NAMALWA (cell line): ENCODE measurements at places on chromosomes 13 and 19.

- no peak for DNase-seq
These were observed 1.9 kb upstream of the NKPD1 start for GRCh38 chr19:45162608-45163143.

GRCh38 chr13:31674051-31674450, 65.3 kb upstream of the RXFP2 start:
- no peak for DNase-seq

GRCh38 chr19:38049105-38049649, 142.2 kb downstream of the SIPA1L3 start:
- peak; percentile 81 for DNase-seq

DNA sequence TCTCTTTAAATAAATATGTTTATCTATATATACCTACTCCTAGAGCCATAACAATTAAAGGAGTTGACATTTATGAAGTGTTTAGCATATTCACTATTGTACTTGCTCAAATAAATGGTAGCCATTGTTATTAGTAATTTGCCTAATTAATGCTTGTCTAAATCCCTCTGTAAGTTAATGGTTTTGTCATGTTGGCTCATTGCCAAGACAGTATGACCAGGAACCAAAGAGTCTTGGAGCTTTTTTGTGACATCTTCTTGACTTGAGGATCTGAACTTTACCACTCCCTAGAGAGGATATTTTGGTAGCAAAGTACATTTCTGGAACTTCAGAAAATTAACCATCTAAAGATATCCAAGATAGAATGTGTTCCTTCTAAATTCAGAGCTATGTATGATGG, 15.5 kb downstream of the FRY start:
- peak; percentile 37 for DNase-seq

DNA sequence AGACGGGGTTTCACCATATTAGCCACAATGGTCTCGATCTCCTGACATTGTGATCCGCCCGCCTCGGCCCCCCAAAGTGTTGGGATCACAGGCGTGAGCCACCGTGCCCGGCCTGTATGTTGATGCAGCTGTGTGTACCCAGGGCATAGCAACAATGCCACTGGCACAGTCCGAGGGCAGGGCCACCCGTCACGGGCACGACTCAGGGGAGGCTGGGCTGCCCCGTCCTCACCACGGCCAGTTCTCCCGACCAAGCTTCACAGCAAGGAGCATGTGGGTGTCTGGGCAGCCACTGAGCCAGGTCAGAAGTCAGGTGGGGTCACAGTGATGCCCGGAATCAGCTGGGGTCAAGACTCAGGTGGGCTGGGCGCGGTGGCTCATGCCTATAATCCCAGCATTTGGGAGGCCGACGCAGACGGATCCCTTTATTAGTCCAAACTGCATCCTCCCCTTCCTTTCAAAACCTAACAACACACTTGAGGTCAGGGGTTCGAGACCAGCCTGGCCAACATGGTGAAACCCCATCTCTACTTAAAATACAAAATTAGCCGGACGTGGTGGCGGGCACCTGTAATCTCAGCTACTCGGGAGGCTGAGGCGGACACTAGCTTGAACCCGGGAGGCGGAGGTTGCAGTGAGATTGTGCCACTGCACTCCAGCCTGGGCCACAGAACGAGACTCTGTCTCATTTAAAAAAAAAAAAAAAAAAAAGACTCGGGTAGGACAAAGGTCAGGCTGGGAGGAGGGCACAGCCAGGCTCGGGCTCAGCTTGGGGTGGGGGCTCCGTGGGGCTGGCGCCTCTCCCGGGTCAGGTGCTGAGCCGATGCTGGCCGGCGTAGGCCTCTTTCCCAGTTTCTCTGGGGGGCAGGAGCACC, 1.2 kb upstream of the CDC34 start:
- no peak for DNase-seq

DNA sequence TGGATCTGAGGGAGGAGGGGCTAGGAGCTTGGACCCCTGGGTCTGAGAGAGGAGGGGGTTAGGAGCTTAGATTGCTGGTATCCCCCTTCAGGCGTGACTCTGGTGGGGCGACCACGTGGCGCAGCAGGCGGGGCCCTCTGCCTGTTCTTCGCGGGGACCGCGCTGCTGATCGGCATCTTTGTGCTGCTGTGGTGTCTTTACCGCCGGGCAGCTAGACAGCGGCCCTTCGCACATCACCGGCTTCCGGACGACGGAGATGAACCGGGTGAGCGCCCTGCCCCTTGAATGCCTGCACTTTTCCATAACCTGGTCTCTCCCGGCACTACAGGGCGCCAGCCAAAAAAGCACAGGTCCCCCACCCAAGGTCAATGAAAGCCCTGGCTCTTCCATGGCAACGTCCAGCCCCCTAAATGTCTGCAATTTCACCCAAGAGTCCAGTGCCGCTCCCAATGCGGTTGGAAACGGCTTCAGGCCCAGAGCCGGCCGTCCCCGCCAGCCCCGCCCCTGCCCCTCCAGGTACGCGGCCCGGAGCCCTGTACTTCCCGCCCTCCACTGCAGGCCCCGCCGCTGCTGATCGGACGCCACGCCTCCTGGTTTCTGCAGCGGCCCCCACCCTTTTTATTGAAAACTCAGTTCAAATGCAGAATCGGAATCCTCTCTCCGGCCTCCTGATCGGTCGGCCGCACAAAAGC, 2.8 kb downstream of the GFY start:
- DNase-seq = no peak

GRCh38 chr19:1624458-1624857, 19.2 kb upstream of the UQCR11 start:
- DNase-seq = peak; percentile 52

- no peak for DNase-seq
These were observed 107.8 kb downstream of the FOXO1 start for GRCh38 chr13:40558656-40559055.

DNA sequence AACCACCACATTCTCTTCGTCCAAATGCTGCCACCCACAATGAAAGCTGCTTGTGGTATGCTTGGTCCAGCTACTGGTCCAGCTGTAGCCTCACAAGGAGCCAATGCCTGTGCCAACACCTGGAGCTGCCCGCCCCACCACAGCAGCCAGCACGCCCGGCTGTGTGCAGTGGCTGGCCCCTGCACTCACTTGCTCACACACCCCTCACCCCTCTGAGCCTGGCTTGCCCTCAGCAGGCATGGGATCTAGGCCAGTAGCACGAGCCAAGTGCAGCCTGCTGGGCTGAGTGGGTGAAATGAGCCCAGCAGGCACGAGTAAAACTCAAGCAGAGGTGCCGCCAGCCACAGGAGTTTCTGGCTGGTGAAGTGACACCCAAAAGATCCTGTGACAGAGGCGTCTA, 2096.4 kb upstream of the PCDH20 start:
- no peak for DNase-seq

DNA sequence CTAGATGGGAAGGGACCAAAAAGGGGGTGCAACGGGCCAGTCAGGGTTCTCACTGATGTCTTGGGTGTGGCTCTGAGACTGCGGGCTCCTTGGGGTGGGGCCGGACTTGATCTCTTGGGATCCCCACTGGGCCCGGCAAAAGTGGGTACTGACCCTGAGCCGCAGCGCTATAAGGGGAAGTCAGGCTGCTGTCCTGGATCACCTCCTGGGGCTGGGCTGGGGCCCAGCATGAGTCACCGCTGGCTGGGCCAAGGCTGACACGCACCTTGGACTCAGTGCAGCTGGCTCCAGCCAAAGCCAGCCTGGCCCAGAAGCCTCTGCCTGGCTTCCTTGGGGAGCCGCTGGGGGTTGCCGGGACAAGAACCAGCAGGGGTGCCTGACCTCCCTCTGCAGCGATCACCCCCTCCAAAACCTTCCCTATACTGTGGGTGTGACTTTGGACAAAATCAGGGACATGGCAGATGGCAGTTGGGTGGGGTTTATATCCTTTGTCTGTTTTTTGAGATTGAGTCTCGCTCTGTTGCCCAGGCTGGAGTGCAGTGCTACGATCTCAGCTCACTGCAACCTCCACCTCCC, 617 bp upstream of the IQCN start:
- DNase-seq = peak; percentile 58

- DNase-seq = peak; percentile 85
These were observed 33.7 kb upstream of the ZNF724 start for GRCh38 chr19:23283925-23284324.

- DNase-seq = no peak
These were observed 1.9 kb downstream of the CEACAM4 start for GRCh38 chr19:41624937-41625336.

DNA sequence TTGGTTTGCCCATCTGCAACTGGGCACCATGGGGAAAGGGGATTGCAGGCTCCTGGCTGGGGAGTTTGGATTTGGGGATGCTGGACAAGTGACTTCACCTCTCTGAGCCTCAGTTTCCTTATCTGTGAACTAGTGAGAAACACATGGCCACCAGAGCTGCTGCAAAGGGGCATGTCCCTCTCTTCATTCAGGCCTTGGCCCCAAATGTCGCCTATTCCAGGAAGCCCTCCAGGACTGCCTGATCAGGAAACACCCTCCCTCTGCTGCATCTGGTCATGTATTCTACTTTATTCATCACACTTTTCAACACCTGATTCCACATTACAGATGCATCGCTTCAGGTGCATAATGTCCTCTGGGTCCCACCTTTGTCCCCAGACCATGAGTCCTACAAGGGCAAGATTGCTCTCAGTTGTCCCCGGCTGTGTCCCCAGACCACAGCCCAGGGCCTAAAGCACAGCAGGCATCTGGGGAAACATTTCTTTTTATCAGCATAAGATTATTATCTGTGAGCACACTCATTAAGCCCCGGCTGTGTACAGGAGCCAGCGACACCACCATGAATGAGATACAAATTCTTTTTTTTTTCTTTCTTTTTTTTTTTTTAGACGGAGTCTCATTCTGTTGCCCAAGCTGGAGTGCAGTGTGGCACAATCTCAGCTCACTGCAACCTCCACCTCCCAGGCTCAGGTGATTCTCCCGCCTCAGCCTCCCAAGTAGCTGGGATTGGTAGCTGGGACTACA, 37.5 kb downstream of the ARRDC2 start:
- peak; percentile 26 for DNase-seq

- no peak for DNase-seq
These were observed 4.4 kb downstream of the SPC24 start for GRCh38 chr19:11151181-11151580.

DNA sequence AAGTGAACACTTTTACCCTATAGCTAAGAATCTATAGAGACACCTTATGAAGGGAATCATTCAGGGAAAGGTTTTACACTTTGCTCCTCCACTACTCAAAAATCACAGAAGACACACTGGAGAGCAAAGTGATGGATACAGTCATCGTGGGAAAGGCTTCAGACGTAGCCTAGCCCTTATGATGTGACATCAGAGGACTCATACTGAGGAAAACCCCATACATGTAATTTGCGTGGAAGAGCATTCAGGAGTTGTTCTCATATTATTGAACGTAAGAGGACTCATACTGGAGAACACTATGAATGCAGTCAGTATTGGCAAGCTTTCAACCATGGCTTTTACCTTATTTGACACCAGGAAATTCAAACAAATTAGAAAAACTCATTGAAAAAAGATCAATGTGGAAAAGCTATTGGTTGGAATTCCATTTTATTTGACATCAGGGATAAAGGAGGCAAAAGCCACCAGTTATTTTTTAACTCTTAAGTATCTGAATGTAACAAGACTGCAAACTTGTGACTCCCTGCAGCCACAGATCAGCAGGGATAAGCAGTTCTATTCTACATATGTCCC, 16.1 kb upstream of the ZNF274 start:
- DNase-seq = no peak

DNA sequence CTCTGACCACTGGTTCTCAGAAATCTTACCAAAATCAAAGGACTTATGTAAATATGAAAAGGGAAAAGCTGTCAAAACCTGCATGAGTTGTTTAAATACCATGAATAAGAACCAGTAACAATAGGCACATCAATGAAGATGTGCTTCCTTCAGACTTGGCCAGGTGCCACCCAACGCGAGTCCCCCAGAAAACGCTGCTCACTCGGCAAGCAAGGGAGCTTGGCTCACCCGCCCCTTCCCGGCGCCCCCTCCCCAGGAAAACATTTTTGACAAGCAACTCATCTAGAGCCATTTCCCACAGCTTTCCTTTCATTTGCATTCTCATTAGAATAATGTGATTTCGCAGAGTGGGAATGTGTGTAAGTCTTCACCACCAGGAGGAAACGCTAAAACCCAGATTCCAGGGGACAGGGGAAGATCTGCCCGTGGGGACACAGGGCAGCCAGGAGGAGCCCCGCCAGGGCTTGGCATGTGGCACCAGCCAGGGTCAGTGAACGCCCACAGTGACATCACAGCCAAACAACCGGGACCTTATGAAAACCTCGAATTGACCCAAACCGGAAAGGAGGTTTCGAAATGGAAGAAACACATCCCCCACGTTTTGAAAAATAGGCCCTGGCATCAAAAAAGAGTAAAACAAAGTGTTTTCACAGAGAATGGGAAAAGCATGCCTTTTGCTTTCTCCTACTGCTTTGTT, 366.2 kb upstream of the TSHZ3 start:
- no peak for DNase-seq

DNA sequence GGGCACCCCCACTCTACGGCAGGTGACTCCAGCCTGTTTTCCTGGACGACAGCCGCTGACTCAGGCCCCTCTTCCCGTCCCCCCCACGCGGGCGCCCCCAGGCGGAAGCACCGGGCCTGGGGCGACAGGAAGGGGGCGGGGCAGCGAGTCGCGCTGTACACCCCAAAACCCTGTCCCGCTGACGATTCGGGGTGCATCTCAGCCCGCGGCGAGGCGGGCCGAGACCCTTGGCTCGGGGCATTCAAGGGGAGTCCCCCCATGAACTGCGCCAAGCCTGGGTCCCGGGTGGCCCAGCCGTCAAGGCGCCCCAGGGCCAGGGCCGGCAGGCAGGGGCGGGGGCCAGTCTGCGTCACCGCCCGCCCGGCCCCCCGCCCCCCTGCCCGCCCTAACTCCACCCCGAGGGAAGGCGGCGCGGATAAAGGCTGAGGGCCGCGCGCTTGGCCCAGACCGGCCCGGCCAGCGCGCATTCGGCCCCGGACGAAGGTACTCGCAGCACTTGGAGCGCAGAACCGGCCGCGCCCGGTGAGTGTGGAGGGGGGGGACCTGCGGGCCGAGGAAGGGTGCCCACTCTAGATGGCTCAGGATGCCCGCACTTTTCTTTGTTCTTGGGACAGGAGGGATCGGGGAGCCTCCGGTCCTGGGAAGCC, at the start of gene MIDN:
TSS of gene MIDN (plus strand) at position 445 of the 647 bp plus-strand sequence. CDS start 1,714 bp downstream, outside the sequence.
- DNase-seq = peak; percentile 85

DNA sequence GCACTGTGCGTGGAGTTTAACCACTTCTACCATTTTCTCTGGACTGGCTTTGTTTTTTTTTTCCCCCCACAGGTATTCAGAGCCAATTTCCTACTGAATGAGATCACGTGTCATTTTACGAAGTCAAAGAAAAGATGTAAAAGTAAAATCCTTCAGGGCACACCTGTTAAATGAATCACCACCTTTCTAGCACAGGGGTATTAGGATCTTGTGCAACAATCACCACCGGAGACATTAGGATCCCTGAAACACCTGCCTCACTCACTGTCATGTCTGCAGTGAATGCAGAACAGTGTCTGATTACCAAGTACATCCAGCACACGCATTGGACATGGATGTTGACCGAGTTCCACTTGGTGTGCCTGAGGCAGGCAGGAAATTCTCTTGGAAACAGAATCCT, 17.2 kb downstream of the BRD4 start:
- no peak for DNase-seq

DNA sequence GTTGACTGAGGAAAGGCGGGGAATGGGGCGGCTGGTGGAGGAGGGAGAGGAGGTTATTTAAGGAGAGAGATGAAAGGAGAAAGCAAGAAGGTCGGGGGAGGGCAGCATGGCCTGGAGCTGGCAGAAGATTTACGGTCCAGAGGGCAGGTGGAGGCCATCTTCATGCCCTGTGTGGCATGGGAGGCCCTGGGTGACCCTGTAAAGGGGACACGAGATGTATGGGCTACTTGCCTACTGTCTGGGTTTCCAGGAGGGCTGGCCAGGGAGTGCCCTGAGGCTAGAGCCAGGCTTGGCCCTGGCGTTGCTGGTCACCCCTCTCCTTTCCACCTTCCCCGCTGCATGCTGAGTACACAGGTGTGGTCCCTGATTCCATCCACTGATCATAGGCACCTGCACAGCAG, 6.1 kb downstream of the WTIP start:
- DNase-seq = no peak
